BJ (cell line): ENCODE measurements at places on chromosomes 6 and 20.

- no peak for DNase-seq
These were observed 13.2 kb upstream of the SSTR4 start for GRCh38 chr20:23021951-23022350.

DNA sequence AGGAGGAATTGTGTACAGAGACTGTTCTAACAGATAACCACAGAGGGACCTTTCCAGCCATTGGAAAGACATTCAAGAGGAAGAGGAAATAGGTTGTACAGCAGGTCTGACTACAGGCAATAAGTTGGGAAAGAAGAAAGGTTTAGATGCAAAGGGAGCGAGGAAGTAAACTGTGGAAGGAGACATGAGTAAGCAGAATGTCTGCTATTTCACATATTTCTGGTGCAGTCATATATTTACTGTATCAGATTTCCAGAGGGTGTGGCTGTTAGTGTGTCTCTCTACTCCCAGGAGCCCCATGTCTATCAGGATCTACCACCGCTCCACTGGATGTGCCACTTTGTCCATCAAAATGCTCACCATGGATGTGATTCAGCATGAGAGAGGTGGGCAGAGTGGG lies 25.9 kb downstream of the MRS2 start:
- DNase-seq = no peak

DNA sequence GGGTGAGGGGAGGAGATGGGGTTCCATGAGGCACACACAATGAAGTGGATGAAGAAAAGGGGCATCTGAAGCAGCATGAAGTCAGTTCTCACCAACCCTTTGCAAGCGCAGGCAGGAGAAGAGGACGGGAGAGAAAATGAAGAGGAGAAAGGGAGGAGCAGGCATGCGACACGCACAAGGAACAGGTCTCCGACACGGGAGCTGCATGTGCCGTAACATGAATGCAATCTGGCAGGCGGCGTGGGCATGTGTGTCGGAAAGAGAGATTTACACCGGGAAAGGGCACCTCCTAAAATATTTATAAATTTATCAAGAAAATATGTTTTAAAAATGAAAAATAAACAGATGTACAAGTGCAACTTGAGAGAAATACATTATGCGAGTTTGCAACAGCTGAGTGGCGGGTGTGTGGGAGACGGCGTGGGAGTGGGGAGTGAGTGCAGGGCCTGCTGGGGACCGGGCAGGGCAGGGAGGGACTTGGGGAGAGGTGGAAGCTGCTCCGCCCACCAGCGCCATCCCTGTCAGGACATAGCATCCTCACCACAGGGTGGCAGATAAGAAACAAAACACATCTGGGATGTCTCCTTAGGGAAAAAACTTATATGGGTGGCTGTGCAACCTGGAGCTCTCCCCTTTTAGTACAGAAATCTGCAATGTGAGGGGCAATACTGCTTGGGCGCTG lies 40.6 kb downstream of the GJA10 start:
- no peak for DNase-seq

DNA sequence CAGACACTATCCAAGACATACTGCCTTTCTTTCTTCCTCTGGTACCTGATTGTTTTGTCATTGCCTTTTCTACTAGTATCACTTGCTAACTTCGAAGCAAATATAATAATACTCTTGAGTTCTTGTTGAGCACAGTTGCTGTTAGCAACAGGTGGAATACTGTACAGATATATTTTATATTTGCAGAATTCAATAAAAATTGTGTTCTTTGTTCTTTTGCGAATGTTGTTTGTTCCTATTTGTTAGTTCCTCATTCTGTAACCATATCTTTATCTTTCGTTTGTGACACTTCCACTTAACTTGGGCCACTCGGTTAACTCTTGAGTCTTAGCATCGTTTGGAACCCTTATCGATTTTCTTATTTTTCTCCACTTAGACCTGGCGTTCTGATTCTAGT lies 868 bp downstream of the CYB5R4 start:
- no peak for DNase-seq

DNA sequence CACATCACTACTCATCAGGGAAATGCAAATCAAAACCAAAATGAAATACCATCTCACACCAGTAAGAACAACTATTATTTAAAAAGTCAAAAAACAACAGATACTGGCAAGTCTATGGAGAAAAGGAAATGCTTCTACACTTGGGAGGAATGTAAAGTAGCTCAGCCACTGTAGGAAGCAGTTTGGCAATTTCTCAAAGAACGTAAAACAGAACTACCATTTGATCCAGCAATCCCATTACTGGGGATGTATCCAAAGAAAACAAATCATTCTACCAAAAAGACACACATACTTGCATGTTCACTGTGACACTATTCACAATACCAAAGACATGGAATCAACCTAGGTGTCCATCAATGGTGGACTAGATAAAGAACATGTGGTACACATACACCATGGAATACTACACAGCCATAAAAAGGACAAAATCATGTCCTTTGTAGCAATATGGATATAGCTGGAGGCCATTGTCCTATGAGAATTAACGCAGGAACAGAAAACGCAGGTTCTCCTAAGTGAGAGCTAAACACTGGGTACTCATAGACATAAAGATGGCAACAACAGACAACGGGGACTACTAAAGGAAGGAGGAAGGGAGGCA lies 260.4 kb downstream of the RNGTT start:
- DNase-seq = no peak

GRCh38 chr20:8951164-8951563 lies 117.7 kb upstream of the PLCB4 start:
- no peak for DNase-seq

GRCh38 chr6:42409581-42409980 lies 42.1 kb downstream of the TRERF1 start:
- DNase-seq = no peak

DNA sequence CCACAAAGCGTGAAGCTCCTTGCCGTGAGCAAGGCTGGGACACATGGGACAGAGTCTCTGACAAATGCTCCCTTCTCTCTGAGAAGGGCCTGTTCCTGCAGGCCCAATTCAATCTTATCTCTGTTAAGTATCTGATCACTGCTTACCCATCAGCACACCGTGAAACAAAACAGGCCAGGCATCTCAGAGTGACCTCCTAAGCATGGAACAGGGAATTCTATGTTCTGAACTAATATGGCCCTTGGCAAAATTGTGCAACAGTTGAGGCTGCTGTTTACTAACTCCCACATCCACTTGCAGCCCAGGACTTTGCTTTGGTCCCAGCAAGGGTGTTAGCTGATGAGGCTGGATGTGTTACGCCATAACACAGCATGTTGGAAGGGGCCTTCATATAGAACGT lies 79.2 kb downstream of the GCLC start:
- no peak for DNase-seq

- no peak for DNase-seq
These were observed 118.0 kb downstream of the PCSK2 start for GRCh38 chr20:17344790-17345189.

GRCh38 chr20:41632896-41633295 lies 14.7 kb upstream of the CHD6 start:
- DNase-seq = peak; percentile 33

GRCh38 chr20:43938932-43939761 lies 24.5 kb downstream of the TOX2 start:
- peak; percentile 99 for DNase-seq

DNA sequence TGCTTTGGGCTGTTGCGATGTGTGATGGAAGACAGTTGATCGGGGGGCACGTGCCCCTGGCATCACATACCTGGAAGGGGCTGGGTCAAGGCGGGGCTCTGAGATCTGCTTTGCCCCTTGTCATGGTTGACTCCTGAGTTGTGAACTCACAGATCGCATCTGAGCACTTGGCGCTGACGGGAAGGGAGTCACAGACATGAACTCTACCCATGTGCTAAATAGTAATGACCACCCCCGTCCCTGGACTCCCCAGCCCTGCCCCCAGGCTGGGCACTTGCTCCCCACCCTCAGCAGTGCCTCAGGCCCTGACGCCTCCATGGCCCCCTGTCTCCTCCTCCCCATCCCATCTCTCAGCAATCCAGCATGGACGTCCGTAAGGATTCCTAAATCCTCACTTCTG lies 107.0 kb downstream of the SYNDIG1 start:
- DNase-seq = no peak

- peak; percentile 83 for DNase-seq
These were observed 234.5 kb upstream of the ZNF217 start for GRCh38 chr20:53828088-53828681.

DNA sequence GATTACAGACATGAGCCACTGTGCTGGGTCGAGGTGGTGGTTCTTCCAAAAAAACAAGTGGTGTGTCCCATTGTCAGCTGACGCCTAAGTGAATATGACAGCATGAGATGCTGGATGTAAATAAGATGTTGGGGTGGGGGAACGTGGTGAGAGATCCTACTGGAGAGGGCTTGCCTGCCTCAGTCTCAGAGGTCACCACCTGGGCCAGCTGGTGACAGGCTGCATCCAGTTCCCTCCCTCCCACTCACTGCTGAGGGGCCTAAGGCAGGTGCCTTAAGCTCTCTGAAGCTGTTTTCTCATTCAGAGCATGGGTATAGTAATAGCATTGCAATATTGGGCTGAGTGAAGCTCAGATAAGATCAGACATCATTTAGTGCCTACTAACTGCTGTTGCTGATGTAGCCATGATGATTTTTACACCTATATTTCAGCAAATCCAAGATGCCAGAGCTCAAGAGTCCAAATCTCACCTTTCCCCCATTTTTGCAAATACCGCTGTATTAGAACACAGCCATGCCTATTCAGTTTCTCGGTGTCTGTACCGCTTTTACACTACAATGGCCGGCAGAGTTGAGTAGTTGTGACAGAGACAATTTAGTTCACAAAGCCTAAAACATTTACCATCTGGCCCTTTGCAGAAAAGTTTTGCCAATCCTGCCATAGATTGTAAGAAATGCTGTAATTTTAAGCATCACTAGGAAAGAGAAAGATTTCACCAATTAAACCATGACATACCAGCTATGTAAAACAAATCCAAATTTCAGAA lies 171.3 kb downstream of the ANKRD60 start:
- DNase-seq = no peak

GRCh38 chr6:39166912-39167290 lies 51.9 kb upstream of the SAYSD1 start:
- no peak for DNase-seq

DNA sequence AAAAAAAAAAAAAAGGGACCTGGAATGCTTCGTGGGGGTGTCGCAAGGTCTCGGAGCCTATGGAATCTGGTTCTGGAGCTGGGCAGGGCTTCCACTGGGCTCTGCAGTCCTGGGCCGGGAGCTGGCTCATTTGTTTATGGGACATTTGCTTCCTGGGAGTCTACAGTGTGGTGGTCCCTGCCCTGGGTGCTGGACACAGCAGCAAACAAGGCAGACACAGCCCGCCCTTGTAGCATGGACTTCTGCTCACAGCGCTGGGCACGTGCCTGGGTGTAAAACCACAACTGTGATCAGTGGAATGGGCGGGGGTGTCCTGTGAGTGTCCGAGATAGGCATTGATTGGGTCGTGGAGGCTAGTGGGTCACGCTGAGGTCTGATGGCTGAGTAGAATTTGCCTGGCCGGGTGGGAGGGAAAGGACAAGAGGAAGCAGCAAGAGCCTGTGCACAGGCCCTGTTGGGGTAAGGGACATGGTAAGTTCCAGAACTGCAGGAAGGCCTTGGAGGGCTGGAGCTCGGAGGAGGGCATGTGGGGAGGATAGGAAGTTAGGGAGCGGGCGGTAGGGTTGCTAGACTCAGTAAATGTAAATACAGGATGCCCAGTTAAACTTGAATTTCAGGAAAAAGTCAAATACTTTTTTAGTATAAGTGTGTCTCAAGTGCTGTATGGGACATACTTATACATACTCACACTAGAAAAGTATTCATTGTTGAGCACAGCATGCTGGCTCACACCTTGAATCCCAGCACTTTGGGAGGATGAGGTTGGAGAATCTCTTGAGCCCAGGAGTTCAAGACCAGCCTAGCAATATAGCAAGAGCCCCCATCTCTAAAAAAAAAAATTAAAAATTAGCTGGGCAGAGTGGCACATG lies 61.3 kb upstream of the PMEPA1 start:
- no peak for DNase-seq

DNA sequence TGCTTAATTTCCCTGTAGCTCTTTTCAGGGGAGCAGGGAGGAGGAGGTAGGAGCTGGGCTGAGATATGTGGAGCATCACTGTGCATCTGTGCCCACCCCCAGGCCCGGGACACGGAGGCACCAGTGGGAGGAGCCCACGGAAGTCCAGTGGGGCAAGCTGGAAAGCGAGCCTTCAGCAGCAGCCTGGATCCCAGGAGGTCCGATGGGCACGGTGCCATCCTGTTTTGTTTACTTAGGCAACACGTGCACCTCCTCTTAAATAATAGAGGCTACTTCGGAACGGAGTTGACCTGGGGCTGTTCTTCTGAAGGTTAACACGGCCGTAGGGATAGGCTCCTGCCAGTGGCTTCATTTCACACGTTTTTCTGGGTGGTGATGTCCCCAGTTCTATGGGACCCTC lies 51.6 kb downstream of the CDH4 start:
- DNase-seq = no peak

- no peak for DNase-seq
These were observed 13.0 kb downstream of the TBC1D32 start for GRCh38 chr6:121321282-121321681.

- no peak for DNase-seq
These were observed 17.6 kb upstream of the EZR start for GRCh38 chr6:158836625-158837311.

DNA sequence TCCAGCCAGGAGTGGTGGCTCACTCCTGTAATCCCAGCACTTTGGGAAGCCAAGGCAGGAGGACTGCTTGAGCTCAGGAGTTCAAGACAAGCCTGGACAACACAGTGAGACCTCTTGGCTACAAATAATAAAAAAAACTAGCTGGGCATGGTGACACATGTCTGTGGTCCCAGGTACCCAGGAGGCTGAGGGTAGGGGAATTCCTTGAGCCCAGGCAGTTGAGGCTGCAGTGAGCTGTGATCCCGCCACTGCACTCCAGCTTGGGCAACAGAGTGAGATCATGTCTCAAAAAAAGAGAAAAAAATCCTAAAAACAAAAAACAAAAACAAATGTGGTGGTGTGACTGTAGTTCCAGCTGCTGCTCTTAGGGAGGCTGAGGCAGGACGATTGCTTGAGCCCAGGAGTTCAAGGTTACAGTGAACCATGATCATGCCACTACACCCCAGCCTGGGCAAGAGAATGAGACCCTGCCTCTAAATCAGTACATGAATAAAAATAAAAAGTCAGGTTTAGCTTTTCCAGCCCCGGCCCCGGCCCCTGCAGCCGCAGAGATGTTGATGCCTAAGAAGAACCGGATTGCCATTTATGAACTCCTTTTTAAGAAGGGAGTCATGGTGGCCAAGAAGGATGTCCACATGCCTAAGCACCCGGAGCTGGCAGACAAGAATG lies 13.5 kb upstream of the SNRPC start:
- no peak for DNase-seq

GRCh38 chr6:109325400-109325801 lies 56.9 kb downstream of the CD164 start:
- DNase-seq = no peak

DNA sequence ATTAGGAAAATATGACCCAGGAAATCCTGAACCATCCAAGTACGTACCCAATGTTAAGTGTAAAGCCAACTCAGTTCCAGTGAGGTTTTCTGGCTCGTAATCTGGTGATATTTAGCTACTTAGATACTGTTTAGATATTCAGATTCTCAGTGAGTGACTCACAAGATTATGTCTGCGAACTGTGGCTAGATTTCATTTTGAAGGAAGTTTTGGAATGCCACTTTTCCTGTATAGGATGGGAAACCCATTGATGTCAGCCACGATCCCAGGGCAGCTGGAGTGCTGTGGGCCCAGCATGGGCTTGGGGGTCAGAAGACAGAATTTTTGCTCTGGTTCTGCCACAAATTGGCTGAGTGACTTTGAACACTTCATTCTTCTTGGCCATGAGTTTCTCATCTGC lies 76.3 kb downstream of the TMEM170B start:
- peak; percentile 80 for DNase-seq

- DNase-seq = no peak
These were observed 359.3 kb upstream of the PLCB4 start for GRCh38 chr20:8709627-8710026.

- DNase-seq = no peak
These were observed 250.8 kb downstream of the DLL1 start for GRCh38 chr6:170040115-170040500.
